Suppressor macrophage (primary cell): ENCODE measurements at places on chromosomes 6 and 20.

DNA sequence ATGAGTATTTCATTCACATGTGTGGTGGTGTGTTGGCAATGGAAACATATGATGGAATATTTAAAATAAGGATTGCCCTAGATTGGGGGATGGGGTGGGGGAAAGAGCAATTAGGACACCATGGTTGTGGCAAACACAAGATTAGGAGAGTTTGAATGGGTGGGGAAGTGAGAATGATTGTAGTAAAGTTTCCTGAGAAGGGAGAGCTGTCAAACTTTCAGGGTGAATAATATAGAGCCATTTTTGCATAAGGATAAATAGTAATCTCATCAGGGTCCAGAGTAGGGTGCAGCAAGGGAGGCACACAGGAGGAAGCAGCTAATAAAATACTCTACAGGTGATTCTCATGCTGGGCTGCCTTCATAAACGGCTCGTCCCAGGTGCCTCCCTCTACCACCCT, 294.9 kb upstream of the MARCKS start:
- DNase-seq: no peak

DNA sequence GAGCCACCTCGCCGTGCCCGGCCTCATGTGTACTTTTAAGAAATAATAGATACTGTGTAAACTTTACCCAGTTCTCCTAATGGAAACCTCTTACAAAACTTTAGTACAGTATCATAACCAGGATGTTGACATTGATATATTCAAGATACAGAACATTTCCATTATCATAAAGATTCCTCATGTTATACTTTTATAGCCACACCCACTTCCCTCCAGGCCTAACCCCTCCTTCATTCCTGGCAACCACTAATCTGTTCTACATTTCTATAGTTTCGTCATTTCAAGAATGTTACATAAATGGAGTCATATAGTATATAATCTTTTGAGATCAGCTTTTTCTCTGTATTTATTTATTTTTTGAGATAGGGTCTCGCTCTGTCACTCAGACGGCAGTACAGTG, 52.6 kb upstream of the SALL4 start:
- DNase-seq: no peak

DNA sequence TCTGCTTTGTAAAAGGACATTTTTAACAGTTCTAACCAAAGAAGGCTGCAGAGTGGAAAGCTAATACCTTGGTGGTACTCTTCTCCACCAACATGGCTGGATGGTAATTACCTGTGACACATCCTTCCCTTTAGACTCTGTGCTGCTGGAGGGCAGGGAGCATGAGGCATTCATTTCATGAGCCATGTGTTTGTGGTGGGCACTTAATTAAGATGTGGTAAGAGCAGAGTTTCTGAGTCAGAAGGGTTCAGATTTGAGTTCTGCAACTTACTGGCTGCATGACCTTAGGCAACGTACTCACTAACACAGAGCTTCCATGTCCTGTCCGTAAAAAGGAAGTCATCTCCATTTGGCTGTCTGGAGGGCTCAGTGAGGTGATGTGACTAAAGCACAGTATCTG, 9.1 kb upstream of the ZNF133 start:
- peak; percentile 14 for DNase-seq

DNA sequence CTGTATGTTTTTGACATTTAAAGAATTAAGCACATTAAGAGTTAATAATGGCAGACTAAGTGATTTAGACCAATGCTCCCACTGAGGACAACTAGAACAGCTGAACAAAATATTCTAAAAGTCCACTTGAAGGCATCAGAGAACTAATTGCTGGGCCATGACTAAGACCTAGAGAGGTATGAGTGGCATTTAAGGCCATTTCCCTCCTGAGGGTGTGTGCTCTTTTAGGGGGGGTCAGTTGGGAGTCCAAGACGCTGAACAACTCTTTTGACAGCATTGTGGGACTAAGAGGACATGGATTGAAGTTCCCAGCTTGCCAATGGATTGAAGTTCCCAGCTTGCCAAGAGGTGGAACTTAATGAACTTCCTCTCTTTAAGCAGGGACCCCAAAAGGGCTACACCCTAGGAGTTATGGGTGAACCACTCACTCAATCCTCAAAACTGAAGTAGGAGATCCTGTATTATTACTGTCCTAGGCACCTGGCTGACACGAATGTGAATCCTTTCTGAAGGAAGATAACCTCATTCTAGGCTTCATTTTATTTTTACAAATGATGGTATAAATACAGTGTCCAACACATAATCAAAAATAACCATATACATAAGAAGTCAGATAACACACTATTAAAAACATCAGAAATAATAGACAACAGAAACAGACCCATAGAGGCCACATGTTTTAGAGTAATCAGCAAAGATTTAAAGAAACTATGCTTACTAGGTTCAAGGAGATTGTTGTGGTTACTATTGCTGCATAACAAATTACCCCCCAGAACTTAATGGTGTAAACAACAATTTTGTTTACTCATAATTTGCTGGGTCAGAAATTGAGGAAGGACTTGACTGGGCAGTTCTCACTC, 175.1 kb downstream of the VEGFA start:
- no peak for DNase-seq

DNA sequence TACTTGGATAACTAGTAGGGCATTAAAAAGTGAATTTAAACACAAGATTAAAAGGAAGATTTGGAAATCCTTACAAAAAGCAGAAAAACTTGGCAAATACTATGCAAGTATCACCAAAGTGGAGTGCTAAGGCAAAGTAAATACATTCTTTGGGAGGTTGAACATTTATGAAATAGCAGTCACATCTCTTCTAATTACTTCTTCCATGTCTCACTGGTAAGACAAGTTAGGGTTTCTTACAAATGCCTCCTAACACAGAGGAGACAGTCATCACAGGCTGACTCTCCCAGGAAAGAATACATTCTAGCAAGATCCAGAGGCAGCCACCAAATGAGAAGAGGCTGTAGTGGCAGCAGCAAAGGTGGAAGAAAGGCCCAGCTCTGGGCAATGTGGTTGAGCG, 298.2 kb downstream of the BTBD9 start:
- no peak for DNase-seq

GRCh38 chr20:61808447-61808846, 257.2 kb downstream of the TAF4 start:
- DNase-seq: no peak

DNA sequence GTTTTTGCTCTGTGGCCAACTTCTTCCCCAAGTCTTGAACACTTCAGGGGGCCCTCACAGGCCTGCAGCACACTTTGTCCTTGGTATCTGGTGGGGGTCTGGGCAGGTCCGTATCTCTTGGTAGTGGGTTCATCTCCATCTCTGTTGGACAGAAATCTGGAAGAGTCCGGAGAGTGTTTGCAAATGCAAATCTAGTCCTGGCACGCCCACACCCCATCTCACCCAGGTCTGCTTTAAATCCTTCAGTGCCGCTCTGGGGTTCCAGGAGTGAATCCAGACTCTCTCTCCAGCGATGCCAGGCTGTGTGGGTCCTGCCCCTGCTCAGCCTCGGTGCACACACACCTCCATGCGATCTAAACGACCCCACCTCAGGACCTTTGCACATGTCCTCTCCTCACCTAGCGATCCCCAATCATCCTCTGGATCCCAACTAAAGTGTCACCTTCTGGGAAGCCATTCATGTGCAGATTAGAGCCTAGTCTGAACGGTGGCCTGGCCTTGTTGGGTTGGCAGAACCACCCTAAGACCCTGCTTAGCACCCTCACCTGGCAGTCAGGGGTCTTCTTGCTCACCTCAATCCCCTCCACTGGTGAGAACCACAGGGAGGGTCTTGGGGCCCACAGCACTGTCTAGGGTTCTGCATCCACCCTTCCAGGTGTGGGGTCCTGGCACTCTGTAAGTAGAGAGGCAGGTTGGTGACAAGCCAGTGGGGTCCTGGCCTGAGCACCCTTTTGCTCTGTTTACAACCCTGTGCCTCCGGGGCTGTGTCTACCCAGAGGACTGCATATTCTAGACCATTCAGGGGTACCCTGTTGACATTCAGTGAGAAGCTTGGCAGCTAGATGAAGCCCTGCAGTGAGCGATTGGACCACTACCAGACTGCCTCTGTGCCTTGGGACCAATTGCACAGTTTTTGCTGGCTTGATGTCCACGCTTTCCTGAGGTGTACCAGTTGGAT, 100.8 kb downstream of the SYCP2 start:
- DNase-seq: no peak

DNA sequence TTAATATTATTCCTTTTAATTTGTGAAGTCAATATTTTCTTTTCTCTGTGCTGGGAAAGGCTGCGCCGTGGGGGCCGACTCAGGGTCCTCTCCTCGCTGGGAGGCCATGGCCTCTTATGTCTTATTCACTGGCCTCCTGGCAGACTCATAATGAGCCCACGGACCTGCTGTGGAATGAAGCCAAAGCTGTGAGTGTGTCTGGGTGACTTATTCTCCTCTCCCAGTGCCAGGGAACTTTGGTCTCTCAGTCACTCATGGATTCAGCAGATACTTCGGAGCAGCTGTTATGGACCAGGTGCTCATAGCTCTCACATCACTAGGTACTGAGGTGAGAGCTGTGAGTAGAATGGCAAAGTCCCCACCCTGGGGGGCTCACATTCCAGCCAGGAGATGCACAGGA, 297.6 kb downstream of the CDH26 start:
- DNase-seq: no peak

- no peak for DNase-seq
These were observed 11.1 kb upstream of the LCA5 start for GRCh38 chr6:79548304-79548703.

- DNase-seq: no peak
These were observed 212.3 kb upstream of the TBX18 start for GRCh38 chr6:84976526-84977362.

GRCh38 chr20:37571033-37571432, 43.4 kb upstream of the BLCAP start:
- DNase-seq: no peak

- DNase-seq: no peak
These were observed 604.1 kb upstream of the GJE1 start for GRCh38 chr6:141528596-141528995.

DNA sequence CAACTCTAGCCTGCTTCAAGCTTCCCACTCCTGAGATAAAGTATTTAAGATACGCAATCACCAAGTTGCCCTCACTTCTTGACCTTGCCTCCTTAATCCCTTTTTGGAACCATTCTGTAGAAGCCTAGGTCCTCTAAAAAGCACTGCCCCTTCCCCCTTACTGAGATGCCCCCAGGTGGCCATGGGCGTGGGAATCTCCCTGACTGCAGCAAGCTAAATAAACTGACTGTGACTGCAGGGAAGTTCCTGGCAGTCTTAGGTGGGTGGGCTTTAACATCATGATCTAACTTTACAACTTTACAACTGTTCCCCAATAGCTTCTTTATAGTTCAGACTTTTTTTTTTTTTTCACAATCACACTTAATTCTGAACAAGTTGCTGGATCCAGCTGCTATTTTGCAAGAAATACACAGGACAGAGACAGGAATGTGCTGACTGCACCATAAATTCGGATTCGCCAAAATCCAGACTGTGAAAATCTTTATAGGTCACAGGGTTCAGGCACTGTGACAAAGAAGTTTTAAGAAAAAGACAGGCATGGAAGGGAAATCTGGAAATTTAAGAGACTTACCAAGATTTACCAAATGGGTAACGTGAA, 344.2 kb upstream of the SULF2 start:
- no peak for DNase-seq

DNA sequence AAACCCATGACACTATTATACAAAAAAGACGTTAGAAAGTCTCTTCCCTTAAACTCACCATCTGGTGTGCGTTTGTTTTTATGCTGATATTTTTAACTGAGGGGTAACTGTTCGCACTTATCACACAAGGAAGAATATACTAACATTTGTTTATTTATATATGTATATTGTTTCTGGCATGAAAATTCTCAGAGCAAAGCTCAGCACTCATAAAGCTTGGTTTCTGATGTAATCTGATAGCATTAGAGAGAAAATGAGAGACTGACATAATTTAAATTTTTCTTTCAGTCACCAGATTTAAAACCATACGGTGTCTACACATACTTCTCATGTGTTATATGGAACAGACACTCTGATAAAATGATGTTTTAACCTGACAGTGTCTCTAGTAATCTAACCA, 6.9 kb downstream of the BLOC1S5 start:
- no peak for DNase-seq

DNA sequence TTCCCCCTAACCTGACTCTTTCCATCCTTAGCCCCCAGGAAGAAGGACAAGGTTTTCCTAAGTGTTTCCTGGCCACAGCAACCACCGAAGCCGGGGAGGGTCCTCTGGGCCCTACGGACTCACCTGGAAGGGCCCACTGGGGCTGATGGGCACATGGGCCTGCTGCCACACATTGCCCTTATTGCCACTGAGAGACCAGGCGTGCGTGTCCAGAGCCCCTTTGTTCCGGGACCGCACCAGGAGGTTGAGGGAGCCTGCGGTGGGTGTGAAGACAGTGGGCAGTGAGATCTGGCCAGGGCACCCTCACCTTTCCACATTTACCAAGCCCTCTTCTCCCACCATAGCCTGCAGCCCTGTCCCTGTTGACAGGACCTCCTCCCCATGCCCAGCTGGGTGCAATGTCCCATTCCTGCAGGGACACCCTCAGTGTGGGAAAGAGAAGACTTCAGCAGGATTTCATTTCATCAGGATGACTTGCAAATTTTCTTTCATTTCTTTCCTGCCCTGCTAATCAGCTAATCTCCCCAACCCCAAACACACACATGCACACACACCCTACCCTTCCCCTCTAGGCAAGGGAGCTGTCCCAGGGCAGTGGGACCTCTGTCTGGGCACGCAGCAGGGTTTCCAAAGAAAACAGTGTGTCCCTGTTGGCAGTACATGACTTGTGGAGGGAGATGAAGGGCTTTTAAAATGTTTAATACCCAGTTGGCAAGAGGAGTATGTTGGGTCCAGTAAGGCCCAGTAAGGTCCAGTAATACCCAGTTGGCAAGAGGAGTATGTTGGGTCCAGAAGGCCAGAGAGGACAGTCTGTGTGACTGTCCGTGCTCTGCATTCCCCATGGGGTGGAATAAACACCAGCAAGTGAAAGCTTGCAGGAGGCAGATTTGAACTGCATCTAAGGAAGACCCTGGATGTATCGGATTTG, 59.0 kb downstream of the MDGA1 start:
- DNase-seq: no peak

DNA sequence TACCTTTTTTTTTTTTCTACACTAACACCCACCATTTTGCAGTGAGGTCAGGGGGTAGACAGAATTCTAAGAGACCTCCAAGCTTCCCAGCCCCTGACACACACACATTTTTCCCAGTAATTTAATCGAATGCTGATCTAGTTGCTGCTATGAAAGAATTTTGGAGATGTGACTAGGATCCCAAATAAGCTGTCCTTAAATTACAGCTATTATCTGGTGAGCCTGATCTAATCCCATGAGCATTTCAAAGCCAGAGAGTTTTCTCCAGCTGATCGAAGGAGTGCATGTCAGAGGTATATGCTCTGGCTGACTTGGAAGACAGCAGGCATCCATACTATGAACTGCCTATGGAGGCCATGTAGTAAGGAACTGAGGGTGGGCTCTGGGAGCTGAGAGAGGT, 503.8 kb upstream of the MARCKS start:
- DNase-seq: no peak
